Stimulated activated CD4-positive, alpha-beta T cell treated with anti-CD3 and anti-CD28 coated beads, Interleukin-2, amount 100 ng/mL, for 24 hours (primary cell): ENCODE measurements at places on chromosomes 13 and 19.
A peak's percentile ranks its signal among the peaks of the same experiment; 100 is the strongest.

DNA sequence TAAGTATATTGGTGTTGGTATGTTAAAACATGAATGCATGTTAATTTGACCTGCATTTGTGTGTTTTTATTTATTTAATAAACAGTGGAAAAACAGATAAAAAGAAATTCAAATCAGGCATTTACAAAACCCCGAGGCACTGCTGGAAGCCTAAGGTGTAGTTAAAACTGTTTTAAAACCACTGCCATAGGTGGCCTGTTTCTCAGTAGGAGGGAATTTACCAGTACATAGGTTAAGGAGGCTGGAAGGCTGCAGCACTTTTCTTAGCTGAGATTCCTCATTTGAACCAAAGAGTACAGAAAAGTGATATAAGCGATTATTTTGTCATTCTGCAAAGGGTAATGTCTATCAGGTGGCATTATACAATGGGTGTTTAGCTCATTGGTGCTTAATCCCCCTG lies 99.6 kb downstream of the PAN3 start:
- DNase-seq = no peak

- DNase-seq = no peak
Measured at GRCh38 chr19:8242211-8242821, 33.1 kb downstream of the CERS4 start.

DNA sequence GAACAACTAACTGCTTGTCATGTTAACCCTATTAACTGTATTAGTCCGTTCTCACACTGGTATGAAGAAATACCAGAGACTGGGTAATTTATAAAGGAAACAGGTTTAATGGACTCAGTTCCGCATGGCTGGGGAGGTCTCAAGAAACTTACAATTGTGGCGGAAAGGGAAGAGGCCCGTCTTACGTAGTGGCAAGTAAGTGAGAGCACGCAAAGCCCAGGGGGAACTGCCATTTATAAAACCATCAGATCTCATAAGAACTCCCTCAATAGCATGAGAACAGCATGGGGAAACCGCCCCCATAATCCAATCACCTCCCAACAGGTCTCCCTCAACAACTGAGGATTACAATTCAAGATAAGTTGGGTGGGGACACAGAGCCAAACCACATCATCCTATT lies 34.7 kb downstream of the PHF11 start:
- DNase-seq = no peak

- DNase-seq = no peak
Measured at GRCh38 chr19:31418055-31418454, 68.8 kb upstream of the TSHZ3 start.

DNA sequence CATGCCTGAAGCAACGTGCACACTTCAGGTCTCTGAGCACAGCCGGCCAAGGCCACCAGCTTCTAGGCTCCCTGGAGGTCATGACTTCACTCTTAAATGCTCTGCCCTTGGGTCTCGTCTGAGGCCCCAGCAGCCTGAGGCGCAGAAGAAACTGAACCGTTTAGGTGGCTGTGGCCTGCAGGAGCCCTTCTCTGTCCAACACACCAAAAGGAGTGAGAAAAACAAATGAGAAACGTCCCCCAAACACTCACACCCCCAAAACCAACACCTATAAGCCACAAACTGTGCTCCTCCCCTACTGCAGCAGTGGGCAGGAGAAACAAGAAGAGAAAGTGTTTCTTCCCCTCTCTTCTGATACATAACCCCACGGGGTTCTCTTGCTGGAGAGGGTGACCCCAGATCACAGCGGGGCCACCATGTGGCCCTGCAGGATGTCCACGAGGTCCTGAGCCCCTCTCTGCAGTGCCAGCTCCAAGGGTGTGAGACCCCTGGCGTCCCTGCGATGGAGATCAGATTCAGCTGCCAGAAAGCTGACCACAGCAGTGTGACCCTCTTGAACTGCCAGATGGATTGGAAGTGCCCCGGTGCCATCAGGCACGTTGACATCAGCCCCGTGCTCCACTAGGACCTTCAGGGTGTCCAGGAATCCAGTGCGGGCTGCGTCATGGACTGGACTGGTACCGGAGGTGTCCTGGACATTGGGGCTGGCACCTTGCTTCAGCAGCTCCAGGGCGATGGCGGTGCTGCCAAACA lies 1.0 kb upstream of the KRI1 start:
- peak; percentile 58 for DNase-seq

DNA sequence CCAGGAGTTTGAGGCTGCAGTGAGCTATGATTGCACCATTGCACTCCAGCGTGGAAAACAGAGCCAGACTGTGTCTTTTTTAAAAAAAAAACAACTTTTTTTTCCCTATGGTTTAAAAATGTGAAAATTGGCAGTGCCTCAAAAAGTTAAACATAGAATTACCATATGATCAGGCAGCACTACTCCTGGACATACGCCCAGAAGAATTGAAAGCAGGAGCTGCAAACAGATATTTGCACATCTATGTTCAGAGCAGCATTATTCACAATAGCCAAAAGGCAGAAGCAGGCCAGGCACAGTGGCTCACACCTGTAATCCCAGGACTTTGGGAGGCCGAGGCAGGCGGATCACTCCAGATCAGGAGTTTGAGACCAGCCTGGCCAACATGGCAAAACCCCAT lies 3.8 kb upstream of the RETN start:
- DNase-seq = no peak

DNA sequence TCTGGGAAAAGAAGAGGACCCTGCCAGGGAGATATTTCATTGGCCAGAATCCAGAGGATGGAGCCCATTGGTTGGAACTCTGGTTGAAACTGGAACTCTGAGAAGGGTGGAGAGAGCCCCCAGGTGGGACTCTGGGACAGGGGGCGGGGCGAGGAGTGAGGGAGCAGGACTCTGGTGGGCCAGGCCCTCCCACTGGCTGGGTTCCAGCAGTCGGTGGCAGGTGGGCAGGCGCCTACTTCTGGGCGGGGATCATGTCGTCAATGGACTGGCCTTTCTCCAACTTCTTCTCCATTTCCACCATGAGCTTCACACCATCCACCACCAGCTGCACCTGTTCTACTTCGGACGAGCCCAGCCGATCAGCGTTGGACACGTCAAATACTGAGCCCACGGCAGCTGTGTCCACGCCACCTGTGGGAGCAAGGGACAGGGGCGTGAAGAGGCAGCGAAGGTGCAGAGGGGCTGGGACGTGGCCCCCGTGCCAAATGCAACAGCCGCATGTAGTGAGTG lies 16.1 kb downstream of the CKM start:
- DNase-seq = no peak

DNA sequence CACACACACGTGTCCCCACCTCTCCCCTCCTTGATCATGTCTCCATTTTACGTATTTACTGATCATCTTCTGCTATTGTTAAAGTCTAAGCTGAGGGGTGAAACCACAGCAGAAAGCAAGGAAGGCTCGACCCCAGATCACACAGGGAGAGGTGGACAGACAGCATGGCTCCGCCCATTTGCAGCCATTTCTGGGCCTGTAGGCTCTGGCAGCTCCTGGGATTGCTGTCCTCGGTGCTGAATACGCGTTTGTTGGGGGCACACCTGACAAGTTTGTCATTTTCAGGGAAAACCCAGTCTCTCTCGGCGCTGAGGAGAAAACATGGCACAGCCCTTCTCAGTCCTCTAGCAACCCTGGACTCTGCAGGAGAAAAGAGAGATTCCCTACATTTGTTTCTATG lies 8.0 kb downstream of the TMEM86B start:
- DNase-seq = no peak

- no peak for DNase-seq
Measured at GRCh38 chr19:51164215-51164614, 22.1 kb downstream of the SIGLEC7 start.

DNA sequence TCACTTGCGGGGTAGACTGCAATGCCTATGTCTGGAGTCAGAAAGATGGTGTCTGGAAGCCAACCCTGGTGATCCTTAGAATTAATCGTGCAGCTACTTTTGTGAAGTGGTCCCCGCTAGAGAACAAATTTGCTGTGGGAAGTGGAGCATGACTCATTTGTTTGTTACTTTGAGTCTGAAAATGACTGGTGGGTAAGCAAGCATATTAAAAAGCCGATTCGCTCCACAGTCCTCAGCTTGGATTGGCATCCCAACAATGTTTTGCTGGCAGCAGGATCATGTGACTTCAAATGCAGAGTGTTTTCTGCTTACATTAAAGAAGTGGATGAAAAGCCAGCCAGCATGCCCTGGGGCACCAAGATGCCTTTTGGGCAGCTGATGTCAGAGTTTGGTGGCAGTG lies 9.5 kb upstream of the ERVV-1 start:
- DNase-seq = no peak

DNA sequence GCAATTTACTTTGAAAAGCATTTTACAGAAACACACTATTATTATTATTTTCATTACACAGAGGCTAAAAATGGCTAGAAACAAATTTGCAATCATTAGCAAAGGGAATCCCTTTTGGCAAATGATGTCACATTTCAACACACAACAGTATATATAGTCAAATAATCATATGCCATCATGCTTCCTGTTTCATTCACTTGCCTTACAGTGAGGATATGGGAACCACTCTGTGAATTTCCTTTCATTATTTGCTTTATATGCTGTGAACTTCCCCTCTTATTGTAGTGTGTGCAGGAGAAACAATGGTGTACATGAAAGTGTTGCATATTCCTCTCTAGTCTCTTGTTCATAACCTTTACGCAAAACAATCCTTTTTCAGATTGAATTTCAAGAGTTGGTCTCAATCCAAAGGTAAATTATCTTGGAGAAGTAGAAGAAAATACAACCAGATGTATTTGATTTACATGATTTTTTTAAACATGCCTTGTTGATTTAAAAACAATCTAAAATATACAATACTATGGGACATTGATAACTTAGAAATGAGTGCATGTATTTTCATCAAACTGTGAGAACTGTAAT lies 657.3 kb downstream of the EFNB2 start:
- DNase-seq = no peak

DNA sequence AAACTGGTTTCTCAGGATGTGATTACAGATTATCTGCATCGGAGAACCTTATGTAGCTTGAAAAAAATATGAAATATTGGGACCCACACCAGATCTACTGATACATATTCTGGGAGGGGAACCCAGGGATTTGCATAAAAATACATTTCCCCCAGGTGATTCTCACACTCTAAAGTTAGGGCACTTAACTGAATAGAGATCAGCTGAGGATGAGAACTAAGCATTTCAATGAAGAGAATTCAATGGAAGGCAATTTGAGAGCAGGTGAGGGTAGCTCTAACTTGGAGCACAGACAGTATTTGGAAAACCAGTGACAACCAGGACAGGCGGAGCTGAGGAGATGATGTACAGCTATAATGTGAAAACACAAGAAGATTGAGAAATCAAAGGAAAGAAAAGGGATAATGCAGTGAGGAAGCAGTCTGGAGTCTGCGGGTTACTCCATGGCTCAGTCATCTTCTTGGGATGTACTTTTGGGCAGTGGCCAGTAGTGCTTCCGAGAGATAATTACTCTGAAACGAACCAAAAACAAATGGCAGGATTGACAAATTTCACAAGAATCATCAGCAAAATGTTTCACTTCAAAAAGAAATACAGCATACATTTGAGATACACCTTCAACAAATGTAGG lies 6.1 kb upstream of the OXGR1 start:
- DNase-seq = no peak

DNA sequence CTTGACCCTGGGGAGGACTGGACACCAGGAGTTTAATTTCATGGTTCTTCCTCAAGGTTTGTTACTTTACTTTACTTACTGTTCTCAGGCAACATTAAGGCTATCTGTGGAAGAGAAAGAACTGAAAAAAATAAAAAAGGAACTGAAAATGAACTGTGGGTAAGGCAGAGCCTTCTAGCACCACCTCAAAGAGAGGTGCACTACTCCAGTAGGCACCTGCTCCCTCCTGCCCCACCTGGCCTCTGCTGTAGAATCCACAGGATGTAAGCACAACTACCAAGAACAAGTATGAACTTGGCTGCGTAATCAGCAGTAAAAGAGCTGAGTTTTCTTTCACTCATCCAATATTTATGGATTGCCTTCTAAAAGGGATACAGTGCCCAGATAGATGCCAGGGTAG lies 12.2 kb downstream of the ZNF112 start:
- DNase-seq = no peak
